ENCODE measurements at places on chromosomes 2 and 18.

DNA sequence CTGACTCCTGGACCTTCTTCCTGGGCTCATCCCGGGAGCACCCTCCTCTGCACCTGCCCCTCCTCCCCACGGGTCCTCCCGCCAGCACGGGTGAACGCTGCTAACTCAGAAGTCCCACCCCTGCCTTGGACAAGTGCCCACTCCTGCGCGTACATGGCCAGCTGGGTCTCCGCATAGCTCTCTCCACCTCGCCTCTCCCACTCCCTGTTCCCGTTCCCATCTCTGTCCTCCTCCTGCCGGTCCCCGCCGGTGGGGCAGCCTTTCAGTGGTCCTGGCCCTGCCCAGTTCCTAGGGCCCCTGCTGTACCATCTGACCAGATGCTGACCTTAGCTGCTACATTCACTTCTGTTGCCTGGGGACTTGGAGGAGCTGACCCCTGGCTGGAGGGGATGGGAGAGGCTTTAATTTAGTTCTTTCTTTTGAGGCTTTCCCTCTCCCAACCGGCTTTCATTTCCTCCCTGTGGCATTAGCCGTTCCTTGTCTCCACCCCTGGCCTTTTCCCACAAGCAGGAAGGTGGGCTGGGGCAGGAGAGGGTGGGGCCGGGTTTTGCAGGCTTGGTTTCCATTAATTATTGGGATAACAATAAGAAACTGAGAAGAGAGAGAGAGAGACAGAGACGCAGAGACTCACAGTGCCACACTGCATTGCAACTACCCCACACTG is 136.1 kb downstream of the SH3BP4 start:
- DNase-seq, result no peak

- DNase-seq, result no peak
Measured at GRCh38 chr18:10715791-10716190, 190.0 kb downstream of the NAPG start.

DNA sequence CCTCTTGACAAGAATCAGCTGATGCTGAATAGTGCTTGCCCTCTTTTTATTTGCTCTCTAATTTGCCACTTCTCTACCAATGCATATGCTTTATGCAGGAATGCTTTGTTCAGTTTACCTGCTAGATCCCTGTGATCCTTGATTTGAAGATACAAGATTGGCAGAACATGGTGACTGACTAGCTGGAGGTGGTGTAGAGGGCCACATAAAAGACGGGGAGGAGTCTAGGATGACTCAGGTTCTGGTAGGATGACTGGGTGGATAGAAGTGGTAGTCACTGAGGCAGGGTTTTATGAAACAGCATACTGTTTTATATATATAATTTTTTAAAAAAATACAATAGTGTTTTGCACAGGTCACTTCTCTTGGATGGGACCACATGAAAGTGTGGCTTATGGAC is 6.3 kb upstream of the ADGRF3 start:
- DNase-seq, result no peak

GRCh38 chr2:145075454-145076062 is 555.6 kb upstream of the ZEB2 start:
- DNase-seq, result no peak

DNA sequence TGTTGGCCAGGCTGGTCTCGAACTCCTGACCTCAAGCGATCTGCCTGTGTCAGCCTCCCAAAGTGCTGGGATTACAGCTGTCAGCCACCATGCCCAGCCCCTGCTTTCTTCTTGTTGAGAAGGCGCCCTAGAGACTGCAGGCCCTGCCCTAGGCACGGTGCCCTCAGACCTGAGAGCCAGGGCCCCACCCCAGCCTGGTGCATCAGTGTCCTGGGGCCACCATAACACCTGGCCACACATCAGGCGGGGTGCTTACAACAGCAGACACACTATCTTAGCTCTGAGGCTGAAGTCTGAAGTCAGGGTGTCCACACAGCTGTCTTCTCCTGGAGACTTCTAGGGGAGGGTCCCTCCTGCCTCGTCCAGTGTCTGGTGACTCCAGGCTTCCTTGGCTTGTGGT is 120.6 kb downstream of the NDUFA10 start:
- no peak for DNase-seq

GRCh38 chr2:15163326-15163725 is 397.8 kb downstream of the NBAS start:
- no peak for DNase-seq

DNA sequence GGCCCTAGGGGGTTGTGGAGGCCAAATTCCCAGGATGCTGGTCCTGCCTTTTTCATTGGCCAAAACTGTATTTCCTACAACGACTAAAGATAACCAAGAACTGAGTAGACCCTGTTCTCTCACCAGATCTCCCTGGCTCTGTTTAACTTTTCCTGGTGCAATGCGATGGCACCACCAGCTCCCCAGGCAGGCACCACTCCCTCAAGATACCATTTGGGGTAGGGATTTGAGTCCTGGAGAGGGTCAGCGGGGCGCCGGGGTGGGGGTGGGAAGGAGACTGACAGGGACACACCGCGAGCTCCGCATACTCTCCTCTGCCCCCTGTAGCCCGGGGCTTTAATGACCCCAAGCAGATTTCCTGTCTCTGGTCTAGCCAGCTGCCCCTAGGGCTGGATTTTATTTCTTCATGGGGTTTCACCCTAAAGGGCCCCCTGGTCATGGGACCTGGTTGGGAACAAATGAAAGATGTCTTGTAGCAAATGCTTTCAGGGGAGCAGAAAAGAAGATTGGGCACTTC is 7.3 kb downstream of the SIX2 start:
- DNase-seq, result no peak

GRCh38 chr2:101930847-101931246 is 60.9 kb upstream of the IL1R2 start:
- no peak for DNase-seq

- no peak for DNase-seq
Measured at GRCh38 chr2:20393986-20394385, 43.3 kb upstream of the PUM2 start.

DNA sequence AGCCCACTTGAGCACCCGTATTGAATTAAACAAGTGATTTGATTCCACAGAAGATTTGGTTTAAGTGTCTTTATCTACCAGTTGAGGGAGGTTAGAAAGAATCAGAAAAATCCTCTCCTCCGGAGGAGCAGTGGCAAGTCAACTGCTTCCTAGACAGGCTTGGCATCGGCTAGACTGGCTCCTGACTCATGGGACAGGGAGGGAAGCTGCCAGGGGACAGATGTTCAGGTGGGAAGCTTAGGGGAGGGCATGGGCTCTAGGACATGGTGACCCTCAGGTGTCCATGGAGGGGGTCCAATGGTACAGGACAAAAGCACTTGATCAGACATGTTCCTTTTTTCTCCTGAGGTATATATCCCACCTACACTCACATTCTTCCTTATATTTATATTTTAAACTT is 119.3 kb upstream of the IL1R2 start:
- DNase-seq, result no peak

- no peak for DNase-seq
Measured at GRCh38 chr2:219457784-219458369, 23.2 kb downstream of the SPEG start.

- DNase-seq, result no peak
Measured at GRCh38 chr2:69177063-69177771, 164.2 kb downstream of the ANTXR1 start.

DNA sequence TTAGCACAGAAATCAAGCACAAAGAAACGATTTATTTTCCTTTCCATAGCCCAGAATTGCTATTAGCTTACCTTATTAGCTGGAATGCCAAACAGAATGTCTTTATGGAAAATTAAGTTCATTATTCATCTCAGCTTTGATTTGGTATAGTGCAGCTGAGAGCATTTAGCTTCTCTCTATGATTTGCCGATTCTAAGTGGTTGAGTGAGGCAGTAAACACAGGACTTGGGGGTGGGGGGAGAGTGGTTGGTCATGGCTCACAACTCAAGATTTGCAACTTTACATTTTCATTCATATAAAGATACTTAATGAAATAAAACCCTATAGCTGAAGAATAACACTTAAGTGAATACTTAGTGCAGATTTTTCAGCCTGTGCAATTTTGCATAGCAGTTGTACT is 395.2 kb downstream of the TGIF1 start:
- no peak for DNase-seq

DNA sequence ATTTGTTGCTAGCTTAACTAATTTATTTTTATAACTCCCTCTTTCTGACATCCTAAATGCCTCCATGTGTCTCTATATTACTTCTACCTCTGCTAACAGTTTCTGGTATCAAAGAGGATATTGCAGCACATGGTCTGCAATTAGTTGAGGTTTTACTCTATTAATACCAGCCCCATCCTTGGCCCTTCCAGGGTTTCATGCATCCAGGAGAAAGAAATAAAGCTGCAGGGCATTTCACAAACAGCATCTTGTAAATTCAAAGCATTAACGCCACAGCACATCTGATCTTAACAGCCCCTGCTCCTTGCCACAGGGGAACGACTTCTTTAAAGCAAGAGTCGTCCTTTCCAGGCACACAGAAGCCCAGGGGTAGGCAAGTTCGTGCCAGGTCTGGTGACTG is 258.9 kb downstream of the ICOS start:
- no peak for DNase-seq

DNA sequence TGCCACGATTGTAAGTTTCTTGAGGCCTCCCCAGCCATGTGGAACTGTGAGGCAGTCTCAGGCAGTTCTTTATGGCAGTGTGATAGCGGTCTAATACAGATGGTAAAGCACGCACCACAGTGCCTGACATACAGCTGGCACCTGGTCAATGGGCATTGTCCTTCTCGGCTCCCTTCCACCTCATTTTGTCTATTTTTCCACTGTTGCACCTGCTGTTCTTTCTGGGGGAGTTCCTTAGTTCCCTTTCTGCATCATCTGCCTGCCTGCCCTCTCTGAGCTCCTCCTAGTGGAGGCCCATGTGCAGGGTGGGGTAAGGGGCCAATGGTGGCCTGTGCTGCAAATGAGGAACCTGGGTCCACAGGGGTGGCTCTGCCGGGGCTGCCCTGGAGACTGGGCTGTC is 157.6 kb downstream of the LPIN1 start:
- no peak for DNase-seq

DNA sequence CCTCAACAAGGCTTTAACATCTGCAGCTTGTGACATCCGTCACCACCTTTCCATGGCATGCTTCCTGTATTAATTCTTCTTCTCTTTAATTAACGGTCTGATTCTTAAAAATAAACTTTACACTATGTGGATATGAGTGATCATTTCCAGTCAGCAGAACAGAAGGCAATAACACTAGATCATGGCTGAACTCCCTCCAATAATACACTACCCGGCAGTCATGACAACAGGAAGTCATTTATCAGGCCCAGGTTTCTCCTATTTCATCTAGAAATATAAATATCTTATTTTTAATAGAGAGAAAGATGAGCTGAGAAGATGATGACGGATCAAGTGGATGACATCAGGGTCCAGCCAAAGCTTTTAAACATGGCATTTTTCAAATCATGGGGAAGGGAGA is 792.2 kb downstream of the SLC4A3 start:
- no peak for DNase-seq

- no peak for DNase-seq
Measured at GRCh38 chr2:168587307-168587706, 131.2 kb downstream of the CERS6 start.

DNA sequence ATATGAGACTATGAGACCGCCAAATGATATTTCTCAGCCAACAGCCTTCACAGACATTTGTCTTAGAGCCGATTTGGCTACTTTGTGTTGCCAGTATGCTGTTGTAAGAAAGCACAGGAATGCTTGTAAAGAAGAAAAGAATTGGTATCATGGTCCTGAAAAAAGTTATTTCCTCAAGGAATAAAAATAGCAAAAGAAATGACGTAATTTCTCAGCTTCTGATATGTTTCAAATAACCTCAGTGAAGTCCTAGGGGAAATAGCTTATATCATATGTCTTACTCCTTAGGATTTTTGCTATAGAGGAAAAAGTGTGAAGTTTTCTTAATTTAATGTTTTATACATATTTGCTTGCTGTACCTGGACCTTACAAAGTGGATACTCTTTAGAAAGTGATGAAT is 23.0 kb downstream of the SCN1A start:
- no peak for DNase-seq

DNA sequence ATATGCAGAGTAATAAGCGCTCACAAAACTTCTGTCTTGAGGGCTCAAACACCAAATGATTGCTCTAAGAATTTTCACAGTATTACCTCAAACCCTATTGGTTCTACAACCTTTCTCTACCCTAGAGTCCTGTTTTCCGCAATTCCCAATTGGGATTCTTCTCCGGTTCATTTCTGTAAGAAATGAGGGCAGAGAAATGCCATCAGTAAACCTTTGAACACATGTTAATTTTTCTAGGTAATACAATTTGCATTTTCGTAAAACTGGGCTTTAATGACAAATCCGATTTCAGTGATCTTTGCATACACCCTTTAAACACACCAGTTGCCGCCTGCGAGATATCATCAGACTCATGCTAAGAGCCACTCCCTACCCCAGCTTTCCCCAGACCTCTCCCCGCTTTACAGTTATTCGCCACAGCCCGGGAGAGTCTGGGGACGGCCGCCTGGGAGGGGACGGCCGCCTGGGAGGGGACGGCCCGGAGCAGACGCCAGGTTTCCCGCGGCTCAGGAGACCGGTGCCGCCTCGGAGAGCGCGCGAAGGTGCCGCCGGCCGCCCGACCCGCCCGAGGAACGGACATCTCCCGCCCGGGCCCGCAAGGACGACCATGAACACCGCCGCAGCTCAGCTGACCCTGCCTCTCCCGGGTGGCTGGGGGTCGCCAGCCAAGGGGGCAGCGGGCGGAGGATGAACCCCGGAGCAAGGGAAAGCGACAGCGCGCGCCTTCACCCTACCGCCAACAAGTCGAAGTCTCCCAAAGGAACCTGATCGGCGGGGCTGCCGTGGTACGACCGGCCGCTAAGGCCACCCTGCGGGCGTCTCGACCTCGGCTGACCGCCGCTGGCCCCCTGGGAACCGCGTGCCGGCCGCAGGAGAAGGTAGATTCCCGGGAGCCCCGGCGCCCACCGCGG is 463 bp downstream of the SMC6 start:
- DNase-seq, result peak; percentile 24

DNA sequence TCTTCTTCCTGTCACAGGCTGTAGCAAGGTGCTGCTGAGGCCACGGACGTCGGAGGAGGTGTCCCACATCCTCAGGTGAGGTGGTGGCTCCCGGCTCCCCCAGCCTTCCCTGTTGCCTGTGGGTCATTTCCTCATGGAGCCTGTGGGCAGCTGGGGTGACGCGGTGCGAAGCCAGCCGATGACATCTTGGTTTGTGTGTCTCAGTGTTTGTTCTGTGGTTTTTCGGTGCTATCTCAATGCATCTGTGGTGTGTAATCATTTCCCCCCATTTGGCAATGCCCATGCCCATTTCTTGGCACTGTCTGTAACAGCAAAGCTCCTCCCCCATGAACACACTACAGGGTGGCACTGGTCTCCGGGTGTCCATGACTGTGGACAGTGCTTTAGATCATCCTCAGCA is 6.6 kb downstream of the D2HGDH start:
- DNase-seq, result no peak

All from effector memory CD4-positive, alpha-beta T cell (primary cell).